ENCODE measurements at places on chromosomes 12 and 14.

DNA sequence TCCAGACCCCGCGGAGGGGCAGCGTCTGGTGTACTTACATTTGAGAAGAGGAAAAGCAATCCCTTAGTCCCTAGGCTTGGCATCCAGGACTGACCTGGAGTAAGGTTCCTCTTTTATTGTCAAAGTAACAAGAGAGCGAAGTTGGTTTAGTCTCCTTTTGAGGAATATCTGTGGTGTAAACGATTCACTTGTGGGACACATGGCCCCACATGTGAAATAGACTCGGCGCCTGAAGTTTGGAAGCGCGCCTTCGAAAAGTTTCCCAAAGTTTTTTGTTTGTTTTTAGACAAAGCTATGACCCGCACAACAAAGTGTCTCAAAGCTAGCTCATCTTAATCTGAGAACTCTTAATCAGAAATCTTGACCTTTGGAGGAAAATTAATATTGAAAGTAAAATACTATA is 744 bp downstream of the STYX start:
- no peak for DNase-seq

GRCh38 chr12:3416159-3416558 is 74.8 kb upstream of the PRMT8 start:
- DNase-seq = no peak

- DNase-seq = no peak
Observed at GRCh38 chr14:102227184-102227964, 77.6 kb downstream of the MOK start.

GRCh38 chr14:28756269-28756883 is 10.2 kb upstream of the FOXG1 start:
- DNase-seq = no peak

GRCh38 chr12:29519585-29520182 is 22.2 kb upstream of the OVCH1 start:
- DNase-seq = peak; percentile 16

DNA sequence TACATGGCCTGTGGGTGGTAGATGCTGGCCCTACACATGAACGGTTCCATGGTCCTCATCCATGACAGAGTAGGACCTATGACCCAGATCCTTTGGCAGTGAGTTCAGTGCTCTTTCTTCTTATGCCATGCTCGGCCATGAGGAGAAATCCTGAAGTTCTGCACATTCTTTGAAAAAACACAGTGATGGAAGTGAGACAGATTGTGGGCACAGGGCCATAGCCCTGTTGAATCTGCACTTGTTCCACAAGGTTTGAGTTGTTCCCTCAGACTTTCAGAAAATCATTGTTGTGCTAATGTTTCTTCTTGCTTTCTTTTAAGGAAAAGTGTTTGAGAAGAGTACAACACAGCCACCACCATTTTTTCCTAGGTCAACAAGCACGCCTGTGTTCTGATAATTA is 180.0 kb downstream of the C12orf75 start:
- DNase-seq = no peak
